ENCODE measurements at places on chromosomes 16 and 17. TPM values are rescaled to one million over a fixed set of nuclear protein-coding genes. Genes with fewer than 3 reads are reported as not detected.

VPS4A gene
- total RNA-seq, result 29.3 TPM

SMG1 gene
- total RNA-seq, result 26.4 TPM

WSCD1 gene
- total RNA-seq, result 3.6 TPM

ZNF423 gene
- total RNA-seq, result 0.29 TPM

PRCD gene
- not detected for total RNA-seq

SEC14L5 gene
- 0.06 TPM for total RNA-seq

Measured in A549 treated with dexamethasone at 1 μM for 4 hours (cell line).